ENCODE measurements at places on chromosomes 3 and 15. TPM values are rescaled to one million over a fixed set of nuclear protein-coding genes. Genes with fewer than 3 reads are reported as not detected.

GRCh38 chr3:171181907-171182690, 155.6 kb upstream of the SLC2A2 start:
- DNase-seq: no peak

DNA sequence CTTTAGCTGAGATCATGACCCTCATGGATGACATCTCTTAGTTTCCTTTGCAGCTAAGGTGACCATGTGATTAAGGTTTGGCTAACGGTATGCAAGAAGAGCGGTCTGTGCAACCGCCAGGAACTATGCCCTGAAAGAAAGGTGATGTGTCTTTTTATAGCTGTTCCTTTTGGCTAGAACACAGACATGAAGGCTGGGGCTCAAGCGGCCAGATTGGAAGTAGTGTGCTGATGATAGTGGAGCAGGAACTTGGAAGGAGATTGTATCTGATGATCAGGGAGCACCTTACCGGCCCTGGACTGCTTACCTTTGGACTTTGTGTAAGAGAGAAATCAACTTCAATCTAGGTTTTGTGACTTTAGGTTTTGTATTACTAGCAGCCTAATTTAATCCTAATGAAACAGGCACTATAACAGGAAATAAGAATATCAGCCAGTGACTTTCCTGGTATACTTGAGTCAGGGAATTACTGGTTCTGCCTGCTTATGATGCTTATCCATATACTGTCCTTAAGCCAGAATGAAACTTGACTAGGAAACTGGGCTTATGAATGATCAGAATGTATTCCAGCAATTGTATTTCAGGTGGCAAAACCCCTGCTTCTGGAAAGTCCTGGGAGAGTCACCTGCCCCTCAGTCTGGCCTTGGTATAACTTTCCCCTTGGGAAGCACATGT, 164.3 kb upstream of the LRIG1 start:
- no peak for DNase-seq

DNA sequence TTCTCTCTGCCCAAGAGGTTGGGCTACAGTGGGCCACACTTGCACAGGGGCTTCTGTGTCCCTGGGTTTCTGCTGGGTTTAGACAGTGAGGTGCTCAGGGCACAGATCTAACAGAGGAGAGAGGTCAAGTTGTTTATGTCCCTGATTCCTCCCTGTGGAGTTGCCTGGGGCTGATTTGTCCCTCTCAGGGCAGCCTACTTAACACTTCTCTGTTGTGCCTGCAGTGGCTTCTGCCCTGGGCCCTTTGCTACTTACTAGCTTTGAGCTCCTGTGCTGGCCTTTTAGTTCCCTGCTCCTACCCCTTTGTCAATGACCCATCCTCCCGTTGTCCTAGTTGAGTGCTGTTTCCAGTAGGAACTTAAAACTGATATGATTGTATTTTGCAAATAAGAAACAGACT, 114.0 kb upstream of the RGMA start:
- no peak for DNase-seq

GRCh38 chr3:42712688-42713372, 10.2 kb upstream of the HHATL start:
- no peak for DNase-seq

GRCh38 chr15:42358141-42358540, 1.2 kb upstream of the CAPN3 start:
- no peak for DNase-seq

- DNase-seq: no peak
Observed at GRCh38 chr15:38824719-38825118, 260.1 kb upstream of the RASGRP1 start.

GRCh38 chr3:3927198-3927597, 128.0 kb downstream of the LRRN1 start:
- DNase-seq: no peak

The PPCDC gene
- total RNA-seq: 12.8 TPM

DNA sequence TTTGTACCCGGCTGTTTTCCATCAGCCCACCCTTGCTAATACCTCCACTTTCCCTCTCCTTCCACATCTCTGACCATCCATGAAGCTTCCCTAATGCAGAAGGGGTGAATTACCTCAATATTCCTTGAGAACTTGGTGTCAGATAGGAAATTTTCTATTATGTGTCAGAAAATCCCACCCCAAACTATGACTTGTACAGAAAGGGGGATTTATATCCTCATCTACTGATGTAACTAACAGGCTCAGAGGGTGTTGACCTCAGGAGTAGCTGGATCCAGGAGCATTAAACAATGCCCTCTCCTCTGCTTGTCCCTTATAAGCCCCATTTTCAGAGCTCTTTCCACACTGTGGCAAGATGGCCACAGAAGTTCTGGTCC, 242.8 kb upstream of the TLE3 start:
- no peak for DNase-seq

The AGBL1 gene
- total RNA-seq: 1.5 TPM

DNA sequence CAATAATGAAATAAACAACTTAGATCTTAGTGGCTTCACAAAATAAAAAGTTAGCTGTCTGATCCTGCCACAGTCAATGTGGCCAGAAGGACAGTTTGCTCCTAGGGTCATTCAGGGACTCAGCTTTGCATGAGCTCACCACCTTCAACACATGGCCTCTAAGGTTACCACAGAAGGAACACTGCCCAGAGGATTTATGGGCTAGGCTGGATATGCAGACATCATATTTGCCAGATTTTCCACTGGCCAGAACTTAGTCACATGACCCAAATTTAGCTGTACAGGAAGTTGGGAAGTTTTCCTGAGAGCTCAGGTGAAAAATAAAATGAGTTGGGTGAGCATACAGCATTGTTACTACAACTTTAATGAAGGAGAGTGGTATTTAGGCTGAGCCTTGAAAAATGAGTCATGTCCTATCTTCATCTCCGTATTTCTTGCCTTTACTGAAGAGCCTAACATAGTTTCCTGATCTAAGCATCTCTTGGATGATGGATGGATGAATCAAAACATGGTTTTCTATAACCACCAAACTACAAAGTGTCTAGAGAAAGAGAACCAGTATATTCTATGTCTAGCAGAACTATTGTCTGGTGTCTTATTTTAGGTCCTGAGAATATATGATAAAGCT, 54.9 kb upstream of the TMEM108 start:
- no peak for DNase-seq

DNA sequence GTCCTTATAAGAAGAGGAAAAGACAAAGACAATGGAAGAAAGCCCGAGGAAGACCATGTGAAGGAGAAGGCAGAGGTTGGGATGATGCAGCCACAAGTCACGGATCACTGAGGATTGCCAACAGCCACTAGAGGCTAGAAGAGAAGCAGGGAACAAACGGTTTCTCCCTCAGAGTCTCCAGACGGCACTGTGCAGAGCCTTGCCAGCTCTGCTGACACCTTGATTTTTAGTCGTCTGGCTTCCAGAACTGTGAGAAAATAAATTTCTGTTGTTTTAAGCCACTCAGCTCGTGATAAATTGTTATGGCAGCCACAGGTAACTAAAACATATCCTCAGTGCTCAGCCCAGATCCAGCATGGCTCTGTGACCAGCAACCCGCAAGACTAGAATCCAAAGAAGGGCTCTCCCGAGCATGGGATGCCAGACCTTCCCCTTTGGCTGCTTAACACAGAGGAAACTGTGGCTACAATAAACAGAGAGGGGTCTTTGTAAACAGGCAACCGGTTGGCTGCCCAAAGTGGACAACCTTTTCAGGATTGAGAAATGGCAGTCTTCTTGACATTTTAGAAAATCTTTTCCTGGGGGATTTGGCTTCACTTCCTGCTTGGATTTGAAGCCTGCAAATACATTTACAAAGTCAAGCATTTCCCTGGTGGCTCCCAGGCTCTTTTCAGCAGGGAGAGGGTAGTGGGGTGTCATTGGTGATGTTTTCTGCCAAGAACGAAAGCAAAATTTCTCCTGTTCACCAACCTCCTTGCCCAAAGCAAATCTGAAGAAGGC, 88.7 kb upstream of the ADPGK start:
- DNase-seq: no peak

DNA sequence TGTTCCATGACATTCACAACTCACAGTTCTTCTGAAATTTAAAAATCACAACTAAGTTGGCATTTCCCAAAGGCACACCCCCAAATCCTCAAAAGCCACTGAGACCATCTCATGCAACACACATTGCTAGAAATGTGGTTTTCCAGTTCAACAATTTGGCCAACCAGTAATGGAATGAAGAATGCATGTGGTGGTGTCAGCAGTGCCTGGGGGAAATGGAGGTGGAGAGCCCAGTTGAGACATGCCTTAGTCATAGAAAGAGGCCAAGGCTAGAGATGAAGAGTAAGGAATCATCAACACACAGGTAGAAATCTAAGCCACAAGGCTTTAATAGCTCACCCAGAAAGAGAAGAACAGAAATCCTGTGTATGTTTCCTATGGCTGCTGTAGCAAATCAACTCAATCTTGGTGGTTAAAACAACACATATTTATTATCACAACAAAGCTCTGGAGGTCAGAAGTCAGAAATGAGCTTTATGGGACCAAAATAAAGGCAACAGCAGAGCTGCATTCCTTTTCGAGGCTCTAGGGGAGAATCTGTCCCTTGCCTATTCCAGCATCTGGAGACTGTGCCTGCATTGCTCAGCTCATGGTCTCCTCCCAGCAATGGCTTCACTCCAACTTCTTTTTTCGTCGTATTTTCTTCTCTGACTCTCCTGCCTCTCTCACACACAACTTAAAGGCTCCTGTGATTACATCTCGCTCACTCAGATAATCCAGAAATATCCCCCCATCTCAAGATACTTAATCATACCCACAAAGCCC, 54.0 kb downstream of the SNTN start:
- no peak for DNase-seq

- no peak for DNase-seq
Observed at GRCh38 chr15:92098869-92099268, 245.4 kb downstream of the SLCO3A1 start.

The CFAP20DC gene
- 4.3 TPM for total RNA-seq

DNA sequence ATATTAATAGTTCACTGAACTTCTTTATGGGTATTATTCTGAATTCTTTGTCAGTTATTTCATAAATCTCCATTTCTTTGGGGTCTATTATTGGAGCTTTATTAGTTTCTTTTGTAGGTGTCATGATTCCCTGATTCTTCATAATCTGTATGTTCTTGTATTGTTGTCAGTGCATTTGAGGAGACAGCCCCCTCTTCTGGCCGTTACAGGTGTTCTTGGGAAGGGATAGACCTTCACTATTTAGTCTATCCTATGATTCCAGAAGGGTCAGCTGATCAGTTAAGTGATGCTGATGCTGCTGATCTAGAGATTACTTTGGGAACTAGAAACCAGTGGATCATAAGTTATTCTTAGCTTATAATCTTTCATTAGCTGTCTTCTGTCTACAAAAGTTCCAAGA, 34.9 kb downstream of the TMEM39A start:
- DNase-seq: no peak

GRCh38 chr15:85493260-85493659, 112.9 kb downstream of the AKAP13 start:
- DNase-seq: no peak

DNA sequence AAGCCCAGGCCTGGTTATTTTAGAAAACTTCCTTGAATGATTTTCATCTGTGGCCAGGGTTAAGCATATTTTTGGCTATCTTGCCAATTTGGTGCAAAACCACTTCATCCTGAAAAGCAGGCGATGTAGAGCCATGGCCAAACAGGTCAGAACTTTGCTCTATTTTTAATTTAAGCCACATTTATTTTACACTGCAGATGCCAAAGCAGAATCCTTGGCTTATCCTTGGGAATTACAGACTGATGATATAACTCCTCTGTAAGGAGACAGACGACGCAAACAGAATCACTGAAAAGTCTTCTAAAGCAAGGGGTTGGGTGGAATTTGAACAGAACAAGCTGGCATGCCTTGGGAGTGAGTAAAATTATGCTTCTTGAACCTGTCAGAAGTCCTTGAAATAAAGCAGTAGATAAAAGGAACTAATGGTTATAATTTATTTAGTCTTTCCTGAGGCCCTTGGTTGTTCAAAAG, 121.9 kb downstream of the CHST2 start:
- DNase-seq: peak; percentile 36

DNA sequence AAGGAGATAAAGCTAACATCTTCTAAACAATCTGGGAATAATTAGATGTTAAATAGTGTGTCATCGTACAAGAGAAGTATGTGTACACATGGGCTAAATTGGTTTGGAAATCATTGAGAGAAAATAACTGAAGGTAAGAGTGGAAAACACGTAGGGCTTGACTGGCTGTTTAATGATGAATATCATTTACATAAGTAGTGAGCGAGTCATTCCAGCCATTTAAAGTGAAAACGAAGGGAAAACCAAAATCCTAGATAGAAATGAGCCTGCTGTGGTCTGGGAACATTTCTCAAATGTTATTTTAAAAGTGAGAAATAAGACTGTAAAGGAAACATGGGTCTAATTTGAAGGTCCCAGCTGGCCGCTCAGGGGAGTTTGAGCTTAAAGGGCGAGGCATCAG, 41.9 kb upstream of the KCNMB2 start:
- no peak for DNase-seq

The CHL1 gene
- 47.3 TPM for total RNA-seq

GRCh38 chr3:152323834-152324233, 55.1 kb downstream of the MBNL1 start:
- no peak for DNase-seq

- DNase-seq: no peak
Observed at GRCh38 chr3:39196671-39197356, 4.4 kb upstream of the XIRP1 start.

DNA sequence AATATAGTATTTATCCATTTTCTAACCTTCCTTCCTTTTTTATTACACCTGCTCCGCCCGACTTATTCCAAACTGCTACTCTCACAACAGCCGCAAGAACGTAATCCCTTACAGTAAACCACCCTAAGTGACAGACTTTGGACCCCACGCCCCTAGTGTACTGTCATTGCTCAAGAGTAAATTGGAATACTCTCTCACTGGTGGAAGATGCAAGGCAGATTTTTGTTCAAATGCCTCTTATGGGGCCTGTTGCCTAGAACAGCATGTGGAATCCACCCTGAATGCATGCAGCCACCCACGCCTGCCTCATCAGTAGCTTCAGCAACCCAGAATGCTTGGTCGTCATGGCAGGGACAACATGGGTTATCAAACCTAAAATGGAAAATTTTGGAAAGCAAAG, 226.2 kb upstream of the ST8SIA2 start:
- no peak for DNase-seq

DNA sequence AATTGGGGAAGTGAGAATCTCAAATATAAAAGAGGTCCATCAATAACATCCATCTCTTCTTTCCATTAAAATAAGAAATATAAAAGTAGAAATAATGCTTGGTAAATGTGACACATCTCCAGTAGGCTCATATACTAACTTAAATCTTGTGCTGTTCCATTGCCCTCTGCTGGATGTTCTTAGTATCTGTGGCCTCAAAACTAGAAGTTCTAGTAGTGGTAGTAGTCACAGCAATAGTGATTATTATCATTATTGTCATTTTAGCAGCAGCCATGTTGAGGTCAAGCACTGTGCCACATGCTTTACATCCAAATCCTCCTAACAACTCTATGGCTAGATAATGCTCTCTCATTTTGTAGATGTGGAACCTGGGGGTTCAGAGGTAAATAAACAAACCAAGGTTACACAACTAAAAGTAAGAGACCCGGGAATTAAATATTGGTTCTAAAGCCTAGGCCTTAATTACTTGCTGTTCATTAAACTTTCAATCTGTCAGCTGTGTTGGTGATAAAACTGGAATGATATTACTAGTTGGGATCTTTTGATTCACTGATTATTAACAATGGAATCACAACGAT, 20.2 kb upstream of the BTLA start:
- DNase-seq: peak; percentile 5

GRCh38 chr15:44186705-44187104, 8.4 kb downstream of the FRMD5 start:
- DNase-seq: no peak

The CYP1A2 gene
- not detected for total RNA-seq

Data from urinary bladder (tissue), 4 donors.